ENCODE measurements at places on chromosomes 4 and X.

GRCh38 chrX:101708163-101708562 is 48.5 kb upstream of the ARMCX2 start:
- no peak for DNase-seq

DNA sequence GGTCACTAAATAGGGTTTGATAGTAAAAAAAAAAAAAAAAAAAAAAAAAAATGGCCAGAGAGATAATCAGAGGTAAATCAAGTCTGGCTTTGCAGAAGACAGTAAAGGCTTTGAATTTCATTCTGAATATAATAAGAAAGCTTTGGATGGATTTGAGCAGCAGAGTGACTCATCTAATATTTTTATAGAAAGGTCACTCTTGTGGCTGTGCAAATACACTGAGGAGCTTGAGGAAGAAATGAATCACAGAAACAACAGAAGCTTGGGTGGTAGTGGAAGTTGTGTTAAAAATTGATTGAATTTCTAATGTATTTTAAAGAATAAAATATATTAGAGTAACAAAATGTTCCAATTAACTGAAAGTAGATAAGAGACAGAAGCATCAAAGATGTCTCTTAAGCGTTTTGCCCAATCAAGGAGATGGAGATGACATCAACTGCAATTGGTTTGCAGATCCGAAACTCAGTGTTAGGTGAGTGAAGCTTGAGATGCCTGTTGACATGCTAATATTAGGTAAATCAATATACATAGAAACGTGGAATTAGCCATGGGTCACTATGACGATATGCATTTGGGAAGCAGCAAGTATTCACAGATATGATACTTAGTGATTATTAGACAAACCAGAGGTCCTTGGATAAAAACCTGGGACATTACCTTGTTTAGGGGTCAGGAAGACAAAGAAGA is 280.5 kb downstream of the GPM6A start:
- DNase-seq: no peak

DNA sequence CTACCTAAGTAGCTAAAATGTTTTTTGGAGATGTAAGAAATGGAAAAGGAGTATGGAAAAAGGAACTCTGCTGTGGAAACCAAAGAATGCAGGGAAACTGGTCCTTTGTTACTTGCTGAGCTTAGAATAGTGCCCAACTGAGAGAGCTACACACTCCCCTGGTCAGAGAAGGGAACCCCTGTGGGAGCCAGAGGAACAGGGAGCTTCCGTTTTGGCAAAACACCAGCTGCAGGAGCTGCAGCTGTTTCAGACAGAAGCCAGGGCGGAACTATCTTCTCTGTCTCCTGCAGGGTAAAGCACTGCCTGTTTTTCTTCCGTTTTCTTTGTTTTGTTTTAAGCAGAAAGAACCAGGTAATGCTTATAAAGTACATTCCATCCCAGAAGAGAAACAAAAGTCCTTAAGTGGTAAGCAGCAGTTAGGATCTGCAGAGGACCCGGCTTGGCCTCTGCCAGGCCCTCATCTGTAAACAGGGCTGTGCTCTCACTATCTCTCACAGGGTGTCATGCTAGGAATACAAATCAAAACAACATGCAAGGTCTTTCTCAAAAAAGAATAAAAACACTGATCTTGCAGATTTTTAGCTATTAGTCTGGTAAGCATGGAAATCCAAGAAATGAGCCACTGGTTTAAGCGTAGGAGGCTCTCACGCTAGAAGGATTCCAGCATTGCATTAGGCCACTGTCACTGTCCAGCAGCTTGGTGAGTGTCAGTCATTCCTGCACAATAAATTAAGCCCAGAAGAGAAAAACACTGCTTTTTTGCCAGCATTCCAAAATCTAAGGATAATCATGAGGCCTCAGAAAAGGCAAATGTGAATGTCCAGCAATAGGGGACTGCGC is 76.1 kb downstream of the CHST7 start:
- DNase-seq: no peak

- DNase-seq: no peak
These were observed 859 bp downstream of the SMARCA1 start for GRCh38 chrX:129522184-129523078.

DNA sequence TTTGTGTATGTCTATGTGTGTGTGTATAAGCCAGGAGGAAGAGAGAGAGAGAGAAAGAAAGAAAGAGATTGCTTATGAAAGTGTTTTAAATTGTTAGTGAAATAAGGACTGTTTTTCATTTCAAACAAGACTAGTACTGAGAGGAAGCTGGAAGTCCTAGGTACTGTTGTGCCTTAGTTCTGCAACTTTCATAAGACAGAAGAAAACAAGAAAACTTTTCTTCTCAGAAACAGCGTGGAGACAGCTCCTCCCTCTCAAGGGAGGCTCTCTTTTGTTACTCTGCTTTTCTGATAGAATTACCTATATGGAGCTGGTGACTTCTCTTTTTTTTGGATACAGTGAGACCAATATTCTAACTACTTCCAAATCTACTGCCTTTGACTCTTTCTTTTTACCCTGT is 62.5 kb downstream of the BANK1 start:
- no peak for DNase-seq

GRCh38 chr4:85867271-85867670 is 392.3 kb downstream of the ARHGAP24 start:
- DNase-seq: no peak

DNA sequence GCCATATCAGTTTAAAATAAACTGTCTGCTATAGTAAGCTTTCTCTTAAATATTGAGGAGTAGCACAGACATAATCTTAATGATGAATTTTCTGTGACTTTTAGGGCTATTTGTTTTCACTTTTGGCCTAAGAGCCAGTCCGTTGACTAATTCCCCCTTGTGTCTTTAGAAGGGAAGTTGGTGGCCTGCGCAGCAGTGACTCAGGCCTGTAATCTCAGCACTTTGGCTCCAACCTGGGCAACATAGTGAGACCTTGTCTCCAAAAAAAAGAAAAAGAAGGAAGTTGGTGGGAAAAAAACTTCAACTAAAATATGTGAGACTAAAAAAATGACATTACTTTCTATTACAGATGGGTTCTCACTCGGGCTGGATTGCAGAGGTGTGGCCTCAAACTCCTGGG is 3.4 kb downstream of the NCAPG start:
- no peak for DNase-seq

GRCh38 chr4:44146516-44146915 is 302.1 kb downstream of the KCTD8 start:
- DNase-seq: no peak

DNA sequence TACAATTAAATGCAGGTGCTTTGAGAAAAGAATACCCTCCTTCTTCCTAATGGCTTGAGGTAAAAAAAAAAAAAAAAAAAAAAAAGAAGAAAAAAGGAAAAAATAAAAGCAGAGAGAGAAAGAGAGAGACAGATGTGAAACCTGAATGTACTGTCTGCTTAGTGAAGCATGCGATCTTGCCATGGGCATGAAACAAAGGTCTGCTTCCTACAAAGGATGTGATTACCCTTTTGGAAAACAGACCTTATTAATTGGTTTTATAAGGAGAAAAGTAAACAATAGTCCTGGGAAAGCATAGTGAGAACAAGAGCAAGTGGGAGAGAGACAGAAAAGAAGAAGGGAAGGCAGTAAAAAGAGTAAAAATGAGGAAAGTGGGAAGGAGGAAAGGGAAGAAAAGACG is 526.1 kb upstream of the PABPC4L start:
- no peak for DNase-seq

DNA sequence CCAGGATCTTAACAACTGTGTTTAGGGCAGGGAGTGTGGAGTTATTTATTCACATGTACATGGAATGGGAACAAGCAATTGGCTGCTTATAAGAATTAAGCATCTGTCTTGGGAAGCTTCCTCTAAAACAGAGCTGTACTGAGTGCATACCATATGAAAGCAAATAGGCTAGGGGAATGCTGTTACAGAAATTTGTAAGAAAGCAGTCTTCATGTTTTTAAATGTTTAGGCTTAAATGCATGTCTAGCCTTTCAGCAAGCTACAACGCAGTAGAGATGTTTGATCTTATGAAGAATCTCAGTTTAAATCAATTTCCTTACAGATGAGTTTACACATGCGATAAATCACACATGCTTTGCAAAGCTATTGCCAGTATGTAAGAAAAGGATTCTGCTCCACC is 123.1 kb upstream of the MID1 start:
- DNase-seq: no peak

DNA sequence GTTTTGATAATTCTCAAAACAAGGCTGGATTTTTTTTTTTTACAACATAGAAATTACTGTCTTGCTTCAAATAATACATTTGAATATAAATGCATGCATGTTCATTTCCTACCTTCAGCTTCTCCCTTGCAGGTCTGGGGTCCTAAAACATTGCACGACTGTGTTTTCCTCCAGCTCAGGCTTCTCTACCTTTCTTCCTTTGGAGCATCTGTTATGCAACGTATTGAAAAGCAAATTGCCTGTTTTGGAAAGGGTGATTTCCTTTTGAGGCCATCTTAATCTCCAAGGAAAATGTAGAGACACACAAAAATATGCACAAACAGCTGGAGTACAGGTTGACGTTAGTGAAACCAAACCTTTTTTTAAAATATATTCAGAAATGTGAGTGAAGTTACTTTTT is 115.6 kb upstream of the TLL1 start:
- DNase-seq: no peak

DNA sequence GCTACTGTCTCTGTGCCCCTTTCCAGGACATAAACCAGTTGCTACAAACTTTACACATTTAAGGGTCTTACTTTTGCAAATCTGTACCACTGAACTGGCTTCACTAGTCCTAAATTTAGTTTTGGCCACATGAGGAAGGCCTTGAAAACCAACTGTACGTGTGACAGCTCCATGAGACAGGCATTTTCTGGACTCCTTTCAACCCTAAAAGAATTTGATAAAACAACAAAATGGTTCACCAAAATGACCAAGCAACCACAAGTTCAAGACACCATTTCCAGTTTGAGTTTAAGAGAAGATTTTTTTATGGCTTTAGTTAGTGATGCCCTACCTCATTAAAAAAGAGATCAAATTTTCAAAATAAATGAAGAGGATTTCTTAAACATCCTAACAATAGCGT is 246.4 kb downstream of the ZNF674 start:
- DNase-seq: no peak

Data from thymus (tissue), 14 donors.